NAMALWA (cell line): ENCODE measurements at places on chromosomes 1 and 21.

DNA sequence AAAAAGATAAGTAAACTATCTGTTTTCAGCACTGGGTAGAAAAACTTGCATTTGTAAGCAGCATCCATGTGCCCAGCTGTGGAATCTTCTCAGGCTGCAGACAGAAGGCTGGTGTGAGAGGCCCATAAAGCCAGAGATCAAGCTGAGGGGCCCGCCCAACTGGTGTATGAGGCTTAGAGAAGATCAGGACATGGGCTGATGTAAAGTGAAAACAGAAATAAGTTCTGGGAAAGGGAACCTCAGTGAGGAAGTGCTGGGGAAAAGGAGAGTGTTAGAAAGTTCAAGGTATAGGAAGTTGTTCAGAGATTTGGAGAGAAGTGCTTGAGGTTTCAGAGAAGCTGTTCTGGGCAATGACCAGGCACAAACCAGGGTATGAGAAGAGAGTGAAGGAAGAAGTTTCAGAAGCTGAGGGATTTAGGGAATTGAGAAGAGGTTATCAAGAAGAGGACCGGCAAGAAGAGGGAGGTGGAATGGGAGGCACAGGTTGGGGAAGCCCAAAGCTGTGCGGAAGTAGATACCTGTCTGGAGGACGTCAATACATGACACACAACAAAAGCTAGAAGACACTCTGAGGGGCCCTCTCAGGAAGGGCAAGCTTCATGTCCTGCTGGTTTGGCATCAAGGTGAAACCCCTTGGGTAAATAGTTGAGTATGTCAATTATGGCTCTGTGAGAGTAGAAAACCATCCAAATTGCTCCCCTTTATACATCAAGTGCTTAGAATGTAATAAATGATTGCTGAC lies 2.7 kb upstream of the CD5L start:
- no peak for DNase-seq

DNA sequence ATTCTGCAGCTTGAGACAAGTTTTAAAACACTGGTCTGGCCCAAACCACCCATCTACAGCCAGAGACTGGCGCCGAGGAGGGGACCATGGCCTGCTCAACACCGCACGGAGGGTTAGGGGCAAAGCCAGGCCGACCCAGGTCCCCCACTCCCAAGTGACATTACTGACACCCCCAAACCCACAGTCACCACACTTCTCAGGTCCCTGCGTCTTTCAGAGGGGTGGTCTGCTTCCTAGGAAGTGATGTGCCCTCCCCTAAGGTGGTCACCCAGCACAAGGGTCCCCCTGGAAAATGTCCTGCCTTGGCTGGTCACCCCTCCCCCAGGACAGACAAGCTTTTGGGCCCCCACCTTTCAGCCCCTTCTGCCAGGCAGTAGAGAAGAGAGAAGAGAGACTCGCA lies 20.8 kb upstream of the EPHA2 start:
- no peak for DNase-seq

DNA sequence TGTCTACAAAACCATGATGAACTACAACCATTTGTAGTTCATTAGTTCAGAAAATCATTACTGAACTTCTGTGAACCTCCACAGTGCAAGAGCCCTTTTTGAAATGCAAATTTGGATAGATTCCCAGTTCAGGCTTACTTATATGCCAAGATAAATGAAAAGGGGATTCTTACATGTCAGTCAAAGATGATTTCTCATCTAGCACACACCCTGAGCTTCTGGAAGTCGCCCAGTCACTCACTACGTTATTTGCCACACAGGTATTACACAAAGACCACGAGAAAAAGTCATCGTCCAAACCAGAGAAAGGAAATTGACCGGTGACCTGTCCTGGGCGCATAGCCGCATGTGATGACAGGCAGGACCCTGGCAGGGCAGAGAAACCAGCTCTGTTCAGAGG lies 41.8 kb downstream of the ETS2 start:
- no peak for DNase-seq

DNA sequence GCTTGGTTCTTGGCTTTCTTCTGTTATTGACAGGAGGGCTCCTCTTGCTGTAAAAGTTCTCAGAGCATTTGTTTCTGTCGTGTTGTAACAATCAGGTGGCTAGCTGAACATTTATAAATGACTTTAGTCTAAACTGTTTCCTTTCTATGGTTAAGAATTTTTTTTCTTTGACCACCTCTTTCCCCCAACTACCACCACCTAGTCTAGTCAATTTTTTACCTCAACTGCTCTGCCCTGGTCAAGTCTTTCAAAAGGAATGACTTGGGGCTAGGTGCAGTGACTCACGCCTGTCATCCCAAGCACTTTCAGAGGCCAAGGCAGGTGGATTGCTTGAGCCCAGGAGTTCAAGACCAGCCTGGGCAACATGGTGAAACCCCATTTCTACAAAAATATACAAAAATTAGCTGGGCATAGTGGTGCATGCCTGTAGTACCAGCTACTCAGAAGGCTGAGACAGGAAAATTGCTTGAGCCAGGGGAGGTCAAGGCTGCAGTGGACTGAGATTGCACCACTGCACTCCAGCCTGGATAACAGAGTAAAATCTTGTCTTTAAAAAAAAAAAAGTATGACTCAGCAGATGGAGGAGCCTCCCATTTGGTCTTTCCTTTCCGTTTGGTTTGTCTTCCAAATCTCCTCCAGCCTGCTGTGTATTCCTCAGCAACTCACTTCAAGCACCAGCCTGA lies 40.7 kb downstream of the MAP3K21 start:
- DNase-seq: no peak

DNA sequence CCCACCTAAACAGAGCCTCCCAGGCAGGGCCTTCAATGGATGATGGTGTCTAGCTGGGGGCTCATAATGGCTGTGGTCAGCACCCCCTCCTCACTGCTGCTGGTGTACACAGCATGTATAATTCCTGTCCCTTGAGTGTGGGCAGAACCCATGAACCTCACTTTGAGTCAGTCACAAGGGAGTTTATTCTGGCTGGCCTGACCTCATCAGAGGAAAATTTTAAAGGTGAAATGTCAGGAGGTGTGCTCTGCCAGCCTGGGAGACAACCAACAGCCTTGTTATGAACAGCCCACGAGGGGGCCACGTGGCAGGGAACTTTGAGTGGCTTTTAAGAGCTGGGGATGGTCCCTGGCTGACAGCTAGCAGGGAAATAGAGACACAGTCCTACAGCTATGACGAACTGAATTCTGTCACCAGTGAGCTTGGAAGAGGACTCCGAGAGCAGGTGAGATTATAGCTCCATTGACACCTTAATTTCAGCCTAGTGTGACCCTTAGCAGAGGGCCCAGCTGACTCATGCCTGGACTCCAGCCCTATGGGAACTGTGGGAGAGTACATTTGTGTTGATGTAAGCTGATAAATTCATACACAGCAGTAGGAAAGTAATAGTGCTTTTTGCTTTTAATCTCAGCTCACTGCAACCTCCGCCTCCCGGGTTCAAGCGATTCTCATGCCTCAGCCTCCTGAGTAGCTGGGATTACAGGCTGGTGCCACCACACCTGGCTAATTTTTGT lies 73.5 kb upstream of the RUNX3 start:
- no peak for DNase-seq

GRCh38 chr1:31549809-31550620 lies 26.3 kb upstream of the TINAGL1 start:
- peak; percentile 40 for DNase-seq
